ENCODE measurements at places on chromosomes 12 and 14. TPM values are rescaled to one million over a fixed set of nuclear protein-coding genes. Genes with fewer than 3 reads are reported as not detected.

- DNase-seq, result no peak
Measured at GRCh38 chr14:78240567-78240966, 70.4 kb downstream of the NRXN3 start.

DNA sequence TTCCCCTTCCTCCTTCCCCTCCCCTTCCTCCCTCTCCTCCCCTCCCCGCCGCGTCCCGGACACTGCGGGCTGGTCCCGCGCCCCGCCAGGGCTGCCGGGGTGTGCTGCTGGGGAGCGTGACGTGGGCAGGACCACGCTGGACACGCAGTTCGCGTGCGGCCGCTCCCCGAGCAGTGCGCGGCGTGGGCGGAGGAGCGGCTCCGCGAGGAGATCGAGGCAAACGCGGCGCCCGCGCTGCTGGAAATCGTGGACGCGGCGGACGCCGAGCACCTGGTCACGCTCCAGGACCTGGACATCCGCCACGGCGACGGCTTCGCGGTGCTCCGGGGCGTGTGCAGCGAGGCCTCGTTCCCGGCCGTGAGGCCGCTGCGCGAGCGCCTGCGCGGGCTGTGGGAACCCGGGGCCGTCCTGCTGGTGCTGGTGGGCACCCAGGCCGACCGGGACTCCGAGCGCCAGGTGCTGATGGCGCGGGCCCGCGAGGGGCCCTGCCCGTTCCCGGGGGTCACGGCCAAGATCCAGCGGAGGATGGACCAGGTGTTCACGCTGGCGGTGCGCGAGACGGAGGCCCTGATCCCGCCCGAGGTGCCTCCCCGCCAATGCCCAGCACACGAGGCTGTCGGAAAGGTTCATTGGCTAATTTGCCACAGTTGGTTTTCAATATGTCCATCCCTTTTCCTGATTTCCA is 84.3 kb downstream of the TNFAIP2 start:
- DNase-seq, result no peak

DNA sequence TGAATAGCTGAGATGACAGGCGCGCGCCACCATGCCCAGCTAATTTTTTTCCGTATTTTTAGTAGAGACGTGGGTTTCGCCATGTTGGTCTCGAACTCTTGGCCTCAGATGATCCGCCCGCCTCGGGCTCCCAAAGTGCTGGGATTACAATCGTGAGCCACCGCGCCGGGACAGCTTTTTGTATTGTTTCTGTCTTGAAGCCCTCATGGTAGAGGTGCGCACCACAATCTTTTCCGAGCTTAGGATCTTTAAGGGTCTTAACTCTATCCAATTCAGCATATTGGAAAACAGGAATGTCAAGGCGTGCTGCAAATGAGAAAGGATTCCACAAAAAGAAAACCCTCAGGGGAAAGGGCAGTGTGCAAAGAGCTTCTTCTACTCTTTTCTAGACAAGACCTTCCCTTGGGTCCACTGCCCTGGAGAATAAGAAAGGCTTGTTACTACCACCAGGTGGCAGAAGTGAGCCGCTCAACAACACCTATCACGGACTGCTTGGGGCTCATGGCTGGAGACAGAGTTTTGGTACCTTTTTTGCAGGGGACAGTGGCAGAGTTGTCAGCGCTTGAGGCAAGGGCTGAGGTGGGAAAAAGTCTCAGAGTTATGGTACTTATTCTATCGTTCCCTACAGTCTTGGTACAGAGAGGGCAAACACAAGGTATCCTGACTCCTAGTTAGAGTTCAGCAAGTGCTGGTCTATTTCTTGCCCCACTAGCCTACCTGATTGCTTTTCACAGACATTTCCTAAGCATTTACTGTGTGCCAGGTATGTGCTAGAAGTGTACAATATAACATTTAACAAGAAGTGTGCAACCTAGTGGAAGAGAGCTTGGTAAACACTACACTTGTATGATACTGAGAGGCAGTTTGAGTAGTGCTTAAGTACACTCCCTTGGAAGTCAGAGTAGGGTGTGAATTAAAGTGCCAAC is 16.4 kb upstream of the SP7 start:
- DNase-seq, result peak; percentile 83

The AREL1 gene
- total RNA-seq, result 34.7 TPM

The AQP6 gene
- not detected for total RNA-seq

The TMEM179 gene
- total RNA-seq, result 0.46 TPM

The RTL1 gene
- total RNA-seq, result not detected

The CLMN gene
- 2.5 TPM for total RNA-seq
